ENCODE measurements at places on chromosomes 11 and 22.

DNA sequence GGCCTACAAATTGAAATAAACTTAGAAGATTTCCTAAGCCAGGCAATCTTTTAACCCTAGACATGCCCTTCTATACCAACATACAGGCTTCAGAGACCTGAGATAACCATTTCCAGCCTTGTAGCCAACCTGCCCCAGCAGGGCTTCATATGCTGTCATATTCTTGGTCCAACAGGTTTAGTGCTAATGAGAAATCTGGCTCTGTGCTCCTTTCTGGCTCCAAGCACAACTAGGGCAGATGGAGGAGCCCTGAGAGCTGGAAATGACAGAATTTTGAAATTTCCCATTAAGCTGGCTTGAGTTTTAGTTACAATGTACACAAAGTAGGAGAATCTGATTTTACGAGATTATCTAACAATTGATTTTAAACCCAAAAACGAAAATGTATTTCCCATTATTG, 323.0 kb upstream of the CCDC90B start:
- DNase-seq, result no peak

DNA sequence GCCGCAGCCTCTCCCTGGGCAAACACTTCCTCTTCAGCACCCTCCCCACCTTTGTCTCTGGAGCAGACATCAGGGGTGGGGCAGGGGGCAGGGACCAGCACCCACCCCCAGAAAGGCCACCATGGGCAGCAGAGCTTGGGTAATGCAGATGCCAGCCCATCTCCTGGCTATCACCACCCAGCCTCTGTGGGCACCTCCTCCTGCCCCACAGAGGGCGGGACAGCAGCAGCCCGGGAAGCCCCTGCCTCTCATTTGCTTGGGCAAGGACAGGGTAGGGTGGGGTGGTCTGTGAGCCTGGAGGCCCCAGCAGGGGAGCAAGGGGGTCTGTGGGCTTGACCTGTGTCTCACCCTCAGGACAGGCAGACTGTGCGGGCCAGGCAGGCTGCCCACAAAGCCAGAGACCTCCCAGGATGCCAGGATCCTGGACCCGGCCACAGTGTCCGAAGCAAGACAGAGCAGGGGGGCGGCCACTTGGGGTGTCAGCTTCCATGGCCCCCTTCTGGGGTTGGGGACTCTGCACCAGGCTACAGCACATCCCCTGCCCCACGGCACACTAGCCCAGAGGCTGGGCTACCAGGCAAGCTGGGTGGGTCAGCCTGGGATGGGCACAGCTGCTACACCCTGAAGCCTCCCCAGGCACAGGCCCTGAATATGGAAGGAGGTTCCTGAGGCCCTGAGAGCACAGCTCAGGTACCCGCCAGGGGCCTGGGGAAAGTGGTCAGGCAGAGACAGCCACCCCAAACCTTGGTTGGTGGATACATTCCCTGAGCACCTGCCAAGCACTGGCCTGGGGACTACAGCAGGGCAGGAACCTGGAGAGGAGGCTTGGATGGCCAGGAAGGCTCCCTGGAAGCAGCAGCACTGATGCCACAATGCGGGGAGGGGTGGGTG, 4.5 kb downstream of the RNH1 start:
- DNase-seq, result no peak

- no peak for DNase-seq
These were observed 769.8 kb downstream of the METTL15 start for GRCh38 chr11:28878025-28878424.

- no peak for DNase-seq
These were observed 133.5 kb downstream of the CNTN5 start for GRCh38 chr11:99154277-99154676.

- no peak for DNase-seq
These were observed 199.9 kb downstream of the FAM181B start for GRCh38 chr11:82533628-82534327.

- peak; percentile 28 for DNase-seq
These were observed 635 bp downstream of the PRR5 start for GRCh38 chr22:44702479-44703198.

Data from stimulated activated CD4-positive, alpha-beta T cell treated with anti-CD3 and anti-CD28 coated beads, Interleukin-4, amount 100 ng/mL, for 4 hours (primary cell).